ENCODE measurements at places on chromosomes 2 and 18.

- no peak for DNase-seq
Measured at GRCh38 chr2:37322368-37322767, 2.3 kb downstream of the PRKD3 start.

DNA sequence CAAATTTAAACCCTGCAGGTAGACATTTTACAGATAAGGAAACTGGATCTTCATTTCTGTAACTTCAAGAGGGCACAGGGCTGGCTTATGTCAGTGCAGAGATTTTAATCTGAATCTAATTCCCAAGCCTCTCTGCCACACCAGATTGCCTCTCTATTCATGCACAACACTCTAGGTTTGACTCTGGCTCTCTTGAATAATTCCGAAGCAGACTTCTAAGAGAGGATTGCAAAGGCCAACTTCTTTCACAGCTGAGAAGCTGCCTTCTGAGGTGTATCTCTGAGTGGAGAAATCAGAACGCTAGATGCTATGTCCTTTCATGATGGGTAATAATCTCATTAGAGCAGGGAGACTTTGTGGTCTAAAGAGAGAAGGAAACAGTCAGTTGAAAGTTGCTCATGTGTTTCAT lies 20.1 kb upstream of the MGAT5 start:
- no peak for DNase-seq

GRCh38 chr2:200968735-200969134 lies 5.3 kb upstream of the ORC2 start:
- DNase-seq: no peak

DNA sequence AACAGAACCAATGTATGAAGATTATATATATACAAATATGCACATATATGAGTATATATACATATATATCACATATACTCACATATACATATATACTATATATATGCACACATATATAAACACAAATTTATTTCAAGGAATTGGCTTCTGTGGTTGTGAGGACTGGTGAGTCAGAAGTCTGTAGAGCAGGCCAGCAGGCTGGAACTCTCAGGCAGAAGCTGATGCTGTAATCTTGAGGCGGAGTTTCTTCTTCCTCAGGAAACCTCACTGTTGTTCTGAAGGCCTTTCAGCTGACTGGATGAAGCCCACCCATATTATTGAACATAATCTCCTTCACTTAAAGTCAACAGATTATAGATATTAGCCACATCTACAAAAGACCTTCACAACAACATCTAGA lies 143.9 kb upstream of the CREB1 start:
- no peak for DNase-seq

DNA sequence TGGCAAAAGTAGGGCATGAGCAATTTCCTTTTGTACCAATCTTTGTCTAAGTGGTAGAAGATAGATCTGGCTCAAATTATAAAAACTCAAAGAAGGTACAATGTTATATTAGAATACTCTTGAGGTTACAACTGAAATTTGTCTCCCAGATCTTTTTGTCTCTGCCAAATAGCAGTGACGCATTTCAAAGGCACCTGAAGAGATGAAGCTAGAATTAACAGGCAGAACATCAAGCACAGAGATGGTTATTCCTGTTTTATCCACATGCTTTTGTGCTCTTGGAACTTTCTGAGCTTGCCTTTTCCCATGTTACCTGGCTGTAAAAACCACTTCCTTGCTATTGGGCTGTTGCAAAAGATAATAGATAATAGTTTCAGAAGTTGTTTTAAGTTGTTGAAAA lies 74.3 kb downstream of the GREB1L start:
- DNase-seq: no peak

DNA sequence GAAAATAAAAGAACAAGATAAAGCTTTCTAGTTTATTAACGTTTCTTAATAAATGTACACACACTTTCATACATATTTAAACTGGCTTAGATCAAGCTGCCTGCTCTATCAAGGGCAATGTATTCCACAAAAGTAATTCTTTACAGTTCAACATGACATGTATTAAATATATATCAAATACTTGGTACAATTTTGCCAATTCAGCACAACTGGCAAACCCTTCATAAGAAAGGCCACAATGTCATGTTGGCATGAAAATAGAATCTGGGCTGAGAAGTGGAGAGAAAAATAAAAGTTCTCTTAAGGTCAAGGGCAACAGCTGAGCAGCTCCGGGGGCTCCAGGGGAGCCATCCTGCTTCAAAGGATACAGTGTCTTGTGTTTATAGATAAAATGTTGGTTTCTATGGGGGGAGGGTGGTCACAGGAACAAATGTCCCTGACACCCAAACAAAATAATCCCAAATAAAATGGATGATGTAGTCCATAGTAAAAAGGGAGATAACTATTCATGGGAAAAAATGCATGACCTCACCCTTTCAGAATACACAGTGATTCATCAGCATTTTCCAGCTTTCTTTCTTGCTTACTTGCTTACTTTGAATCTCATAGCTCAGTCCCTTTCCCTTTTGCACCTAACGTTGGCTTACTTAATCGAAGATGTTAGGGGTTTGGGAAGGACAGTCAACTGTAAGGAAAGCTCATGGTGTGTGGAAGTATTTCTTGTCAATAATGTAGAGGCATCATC lies 494.9 kb downstream of the NYAP2 start:
- DNase-seq: no peak

DNA sequence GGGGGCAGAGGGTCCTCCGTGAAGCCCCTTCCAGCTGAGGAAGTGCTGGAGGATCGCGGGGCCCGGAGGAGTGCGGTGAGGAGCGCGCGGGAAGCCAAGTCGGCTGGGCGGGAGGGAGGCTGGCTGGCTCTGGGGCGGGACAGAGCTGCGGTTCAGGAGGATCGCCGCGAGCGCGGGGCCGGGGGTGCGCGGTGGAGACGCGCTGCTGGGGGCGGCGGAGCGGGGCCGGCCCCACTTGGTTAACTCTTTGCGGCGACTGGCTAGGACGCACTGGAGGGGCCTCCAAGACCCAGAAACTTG lies 464 bp downstream of the CYBRD1 start:
- no peak for DNase-seq

- no peak for DNase-seq
Measured at GRCh38 chr2:64405581-64406406, 48.2 kb upstream of the LGALSL start.

GRCh38 chr2:148545390-148546256 lies 98.9 kb upstream of the EPC2 start:
- DNase-seq: no peak

GRCh38 chr2:124395961-124396360 lies 370.9 kb downstream of the CNTNAP5 start:
- DNase-seq: no peak

All from stimulated activated CD4-positive, alpha-beta T cell treated with anti-CD3 and anti-CD28 coated beads, Interleukin-4, amount 100 ng/mL, for 24 hours (primary cell).